ENCODE measurements at places on chromosomes 5 and 9. TPM values are rescaled to one million over a fixed set of nuclear protein-coding genes. Genes with fewer than 3 reads are reported as not detected.
A peak's percentile ranks its signal among the peaks of the same experiment; 100 is the strongest.

Gene OR13C4
- total RNA-seq, result not detected

Gene IGIP
- 1.6 TPM for total RNA-seq

Gene PCDHGB4
- total RNA-seq, result 14.9 TPM

DNA sequence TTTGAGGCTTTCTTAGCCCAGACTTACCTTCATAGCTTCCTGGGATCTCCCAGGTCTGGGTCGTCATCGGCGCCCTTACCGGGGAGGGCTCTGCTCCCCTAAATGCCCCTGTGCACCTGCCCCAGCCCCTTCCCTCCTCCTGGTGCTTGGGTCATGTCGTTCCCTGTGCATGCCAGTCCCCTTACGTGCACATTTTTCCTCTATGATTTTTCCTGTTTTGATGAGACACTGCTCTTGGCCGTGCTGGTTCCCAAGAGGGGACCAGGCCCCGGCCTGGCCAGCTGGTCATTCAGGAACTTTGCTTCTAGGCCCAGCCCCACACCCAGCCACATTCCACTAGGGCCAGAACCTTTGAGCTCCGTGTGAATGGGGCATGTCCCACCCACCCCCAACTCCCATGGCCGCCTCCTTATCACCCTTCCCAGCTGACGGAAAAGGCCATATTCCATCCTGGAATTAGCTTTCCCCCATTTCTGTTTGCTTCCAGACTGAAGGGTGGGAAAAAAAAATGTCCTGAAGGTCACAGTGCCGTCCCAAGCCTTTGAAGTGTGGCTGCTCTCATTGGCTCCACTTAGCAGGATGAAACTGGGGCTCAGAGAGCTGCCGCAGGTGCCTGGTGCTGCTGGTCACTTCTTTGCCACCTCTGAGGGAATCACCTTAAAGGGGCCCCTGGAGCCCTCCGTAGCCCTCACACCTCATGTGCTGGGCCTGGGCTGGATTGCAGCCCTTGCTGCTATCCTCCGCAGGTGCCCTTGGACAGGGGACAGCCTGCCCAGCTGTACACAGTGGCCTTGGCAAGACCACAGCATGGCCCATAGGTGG, 25.1 kb downstream of the ERGIC1 start:
- DNase-seq, result no peak
- H3K27me3 ChIP-seq, result no peaks in the 10 kb centered on the region
- peaks cover 15% of the 10 kb centered on the region for H3K4me1 ChIP-seq
- no peaks in the 10 kb centered on the region for H3K36me3 ChIP-seq

DNA sequence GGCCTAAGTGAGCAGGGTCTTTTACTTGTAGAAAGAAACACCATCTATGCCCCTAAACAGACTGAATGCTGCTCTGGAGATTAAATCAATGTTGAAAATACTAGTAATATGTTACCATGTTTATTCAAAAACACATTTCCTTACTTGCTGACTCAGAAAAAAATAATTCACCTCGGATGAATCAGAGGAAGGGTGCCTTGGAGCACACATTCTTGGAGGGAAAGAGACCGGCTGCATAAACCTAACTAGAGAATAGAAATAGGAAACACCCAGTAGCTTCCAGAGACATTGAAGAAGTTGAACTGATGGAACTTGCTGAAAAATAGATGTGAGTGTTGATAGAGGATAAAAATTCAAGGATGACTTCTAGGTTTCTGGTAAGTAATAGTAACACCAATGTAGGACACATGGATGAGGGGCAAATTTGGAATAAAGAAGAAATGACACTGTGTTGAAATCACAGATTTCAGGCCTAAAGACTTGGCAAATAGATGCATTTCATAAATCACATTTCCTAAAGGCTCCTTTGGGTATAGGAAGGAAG, 76.9 kb upstream of the MINAR2 start:
- no peak for DNase-seq
- H3K4me3 ChIP-seq, result no peak overlapping the region
- H3K36me3 ChIP-seq, result peaks cover 7% of the 10 kb centered on the region
- no peak overlapping the region for H3K27ac ChIP-seq
- peaks cover 24% of the 10 kb centered on the region for H3K4me1 ChIP-seq
- no peaks in the 10 kb centered on the region for H3K27me3 ChIP-seq

DNA sequence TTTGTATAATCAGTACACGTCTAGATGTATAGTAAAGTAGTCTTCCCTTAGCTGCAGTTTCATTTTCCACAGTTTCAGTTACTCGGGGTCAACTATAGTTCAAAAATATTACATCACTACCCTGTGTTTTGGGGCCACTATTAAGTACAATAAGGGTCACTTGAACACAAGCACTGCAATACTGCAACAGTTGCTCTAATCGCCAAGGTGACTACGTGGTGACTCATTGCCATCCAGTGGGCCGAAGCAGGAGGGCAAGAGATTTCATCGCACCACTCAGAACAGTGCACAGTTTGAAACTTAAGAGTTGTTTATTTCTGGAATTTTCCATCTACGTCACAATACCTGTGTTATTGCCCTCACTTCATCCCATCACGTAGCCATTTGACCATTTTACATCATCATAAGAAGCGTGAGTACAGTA, at the start of gene ARL14EPL:
Gene ARL14EPL, plus strand, starts transcription at position 379 of the 424 bp plus-strand sequence. CDS start 18,994 bp downstream, outside the sequence.
- H3K27me3 ChIP-seq, result no peaks in the 10 kb centered on the region
- peak; percentile 18 for DNase-seq
- no peaks in the 10 kb centered on the region for H3K36me3 ChIP-seq
- no peak within 1 kb of the TSS for H3K4me3 ChIP-seq

DNA sequence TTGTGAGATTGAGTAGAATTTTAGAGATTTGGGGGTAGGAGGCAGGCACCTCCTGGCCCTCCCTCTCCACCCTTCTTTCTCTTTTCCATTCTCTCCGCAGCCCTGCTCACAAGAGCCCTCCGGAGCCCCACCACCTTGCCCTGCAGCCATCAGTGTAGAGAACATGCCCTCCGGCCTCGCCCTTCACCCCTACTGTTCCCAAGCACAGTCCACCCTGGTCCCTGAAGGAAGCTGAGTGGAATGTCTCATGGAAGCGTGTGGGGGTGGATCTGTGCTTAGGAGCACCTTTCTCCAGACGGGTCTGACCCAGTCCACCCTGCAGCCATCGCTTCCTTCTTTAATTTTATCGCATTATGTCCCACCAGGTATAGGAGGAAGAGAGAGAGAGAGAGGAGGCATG, 267.1 kb downstream of the NSG2 start:
- no peaks in the 10 kb centered on the region for H3K36me3 ChIP-seq
- DNase-seq, result no peak
- H3K27me3 ChIP-seq, result peaks cover 13% of the 10 kb centered on the region
- H3K27ac ChIP-seq, result no peak overlapping the region
- H3K4me3 ChIP-seq, result no peak overlapping the region
- peaks cover 5% of the 10 kb centered on the region for H3K4me1 ChIP-seq
